ENCODE measurements at places on chromosomes 1 and 21.

DNA sequence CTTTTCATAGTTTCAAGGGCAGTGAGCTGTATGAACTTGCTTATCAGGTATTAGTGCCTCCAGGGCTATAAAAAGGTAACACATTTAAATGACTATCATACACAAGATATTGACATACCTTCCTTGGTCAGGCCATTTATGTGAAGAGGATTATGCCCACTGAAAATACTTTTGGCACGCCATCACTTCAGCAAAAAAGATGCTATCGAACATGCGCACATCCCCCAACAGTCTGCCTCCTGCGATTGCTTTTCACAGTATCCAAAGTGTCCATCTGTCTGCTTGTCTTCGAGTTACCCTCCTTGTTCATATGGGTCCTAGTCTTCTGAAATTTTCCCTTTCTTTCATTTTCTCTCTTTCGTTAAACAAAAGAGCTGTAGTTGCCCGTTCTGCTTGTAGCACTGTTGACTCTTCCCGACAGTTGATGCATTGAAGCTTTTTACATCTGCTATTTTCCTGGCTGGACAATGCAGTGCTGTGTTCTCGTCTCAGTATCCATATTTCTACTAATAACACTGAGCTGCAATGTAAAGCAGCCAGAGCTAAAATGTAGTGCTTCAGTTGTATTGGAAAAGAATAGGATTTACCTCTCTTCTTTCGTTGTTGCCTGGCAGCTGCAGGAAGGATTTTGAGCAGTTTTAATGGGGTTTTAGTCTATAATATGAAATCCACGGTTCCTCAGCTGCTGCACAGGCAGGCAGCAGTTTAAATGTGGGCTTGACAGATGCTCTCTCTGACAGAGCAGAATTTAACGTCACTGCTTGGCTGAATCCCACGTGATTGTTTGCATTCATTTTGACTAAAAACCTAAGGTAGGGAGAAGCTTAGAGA, at the start of gene B3GALT2:
Gene B3GALT2, minus strand, starts transcription at position 713 of the 831 bp plus-strand sequence. CDS start 5,051 bp downstream, outside the sequence.
- peak; percentile 88 for DNase-seq

DNA sequence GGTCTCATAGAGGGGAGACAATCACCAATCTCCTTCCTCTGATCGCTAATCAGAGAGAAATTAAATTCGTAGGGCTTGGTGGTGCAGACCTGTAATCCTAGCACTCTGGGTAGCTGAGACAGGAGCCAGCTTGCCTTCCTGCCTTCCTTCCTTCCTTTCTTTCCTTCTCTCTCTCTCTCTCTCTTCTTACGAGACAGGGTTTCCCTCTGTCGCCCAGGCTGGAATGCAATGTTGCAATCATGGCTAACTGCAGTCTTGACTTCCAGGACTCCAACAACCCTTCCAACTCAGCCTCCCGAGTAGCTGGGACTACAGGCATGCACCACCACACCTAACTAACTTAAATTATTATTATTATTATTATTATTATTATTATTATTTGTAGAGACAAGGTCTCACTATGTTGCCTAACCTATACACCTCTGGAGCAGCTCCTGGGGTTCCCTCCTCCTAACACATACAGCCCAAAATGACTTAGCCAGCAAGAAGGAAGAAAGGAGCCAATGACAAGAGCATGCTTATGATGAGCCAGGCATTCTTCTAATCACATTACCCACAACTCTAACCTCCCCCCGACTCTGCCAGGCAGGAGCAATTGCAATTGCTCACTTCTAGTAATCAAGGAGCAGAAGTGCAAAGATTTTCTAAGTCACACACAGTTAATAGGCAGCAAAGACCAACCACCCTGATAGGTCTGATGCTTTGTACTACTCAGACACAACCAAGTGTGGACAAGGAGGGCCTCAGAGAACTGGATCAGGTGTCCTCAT, 105.4 kb upstream of the F3 start:
- DNase-seq = no peak

- no peak for DNase-seq
Measured at GRCh38 chr1:6969762-6970161, 184.5 kb downstream of the CAMTA1 start.

GRCh38 chr1:167681451-167682098, 40.2 kb upstream of the MPZL1 start:
- peak; percentile 74 for DNase-seq

DNA sequence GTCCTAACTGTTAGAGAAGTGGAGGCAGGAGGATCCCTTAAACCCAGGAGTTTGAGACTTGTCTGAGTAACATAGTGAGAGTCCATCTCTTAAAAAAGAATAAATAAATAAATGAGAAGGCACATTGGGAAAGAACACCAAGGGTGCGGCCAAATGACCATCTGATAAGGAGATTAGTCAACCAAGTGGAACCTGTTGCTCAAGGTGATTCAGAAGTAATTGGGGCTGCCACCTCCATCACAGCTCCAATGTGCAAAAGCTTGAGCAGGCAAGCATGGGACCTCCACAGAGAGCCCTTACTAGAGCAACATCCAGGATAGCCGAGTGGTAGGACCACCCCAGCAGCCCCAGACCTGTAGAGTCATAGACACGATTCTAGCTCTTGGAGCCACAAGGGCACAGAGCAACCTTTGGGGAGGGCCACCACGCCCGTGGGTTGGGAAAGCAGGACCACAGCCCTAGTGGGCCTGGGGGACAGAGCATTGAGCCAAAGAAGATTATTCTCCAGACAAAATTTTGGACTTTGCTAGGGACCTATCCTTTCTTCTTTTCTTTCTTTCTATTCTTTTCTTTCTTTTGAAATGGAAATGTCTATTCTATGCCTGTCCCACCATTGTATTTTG, 40.9 kb downstream of the KCNK1 start:
- DNase-seq = no peak

GRCh38 chr21:36747815-36748383, 49.0 kb downstream of the SIM2 start:
- DNase-seq = no peak

GRCh38 chr1:17139637-17140036, 20.4 kb upstream of the PADI2 start:
- no peak for DNase-seq

DNA sequence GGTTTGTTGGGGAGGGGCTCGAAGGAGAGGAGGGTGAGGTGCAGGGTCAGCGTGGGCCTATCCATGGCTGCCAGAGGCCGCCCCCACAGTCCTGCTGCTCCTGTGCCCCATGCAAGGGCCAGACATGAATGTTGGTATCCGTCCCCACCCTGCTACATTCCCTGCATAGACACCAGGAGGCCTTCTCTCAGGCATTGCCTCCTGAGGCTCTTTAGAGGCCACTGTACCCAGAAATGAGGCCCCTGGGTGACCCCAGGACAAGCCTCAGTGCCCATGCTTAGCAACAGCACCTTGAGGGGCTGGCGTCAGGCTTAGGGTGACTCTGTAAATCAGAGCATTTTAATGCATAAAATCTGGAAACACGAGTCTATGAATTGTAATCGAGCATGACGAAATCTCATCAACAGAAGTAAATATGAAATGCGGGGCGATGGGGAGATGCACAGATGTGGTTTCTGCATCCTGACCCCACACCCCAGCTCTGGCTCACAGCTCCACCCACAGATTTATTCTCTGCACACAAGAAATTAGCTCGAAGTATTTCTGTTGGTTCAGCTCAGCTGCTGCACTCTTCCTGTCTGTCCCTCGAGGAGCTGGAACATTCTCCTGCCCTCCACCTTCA, 124.0 kb upstream of the CSF3R start:
- DNase-seq = no peak

DNA sequence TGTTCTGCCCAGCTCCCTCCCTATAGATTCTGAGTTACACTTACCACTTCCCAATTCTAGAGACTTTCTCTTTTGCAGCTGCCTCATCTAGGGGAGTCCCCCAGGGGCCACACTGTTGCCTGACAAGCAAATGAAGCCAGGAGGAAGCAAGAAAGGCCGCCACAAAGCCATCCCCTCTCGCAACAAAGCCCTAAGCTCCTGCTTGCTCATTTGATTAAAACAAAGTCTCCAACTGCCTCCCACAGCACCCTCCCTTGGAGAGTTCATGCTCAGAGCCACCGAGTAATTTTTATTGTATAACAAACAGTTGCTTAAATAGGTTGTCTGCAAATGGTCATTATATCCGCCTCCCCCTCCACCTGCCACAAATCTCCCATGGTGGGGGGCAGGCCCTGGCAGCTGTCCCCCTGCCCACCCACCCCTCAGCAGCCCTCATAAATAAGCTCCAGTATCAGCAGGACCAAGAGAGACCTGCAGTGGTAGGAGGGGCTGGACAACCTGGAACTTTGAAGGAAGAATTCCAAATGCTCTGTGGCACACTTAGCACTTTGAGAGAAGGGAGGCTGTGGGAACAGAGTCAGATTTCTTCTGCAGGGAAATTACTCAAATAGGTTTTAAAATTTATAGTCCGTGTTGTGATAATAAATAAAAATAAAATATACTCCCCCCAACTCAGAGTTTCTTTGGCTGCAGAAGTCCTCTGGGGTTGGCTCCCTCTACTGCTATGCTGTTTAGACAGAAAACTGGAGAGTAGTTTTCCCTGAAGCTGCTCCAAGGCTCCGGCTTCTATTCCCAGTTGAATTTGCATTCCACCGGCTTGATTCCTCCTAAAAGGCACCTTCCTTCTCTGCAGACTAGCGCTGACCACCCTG, 237.5 kb downstream of the TTLL7 start:
- no peak for DNase-seq

- peak; percentile 39 for DNase-seq
Measured at GRCh38 chr1:89965193-89965768, 29.6 kb upstream of the ZNF326 start.

GRCh38 chr1:205792961-205793673, 17.8 kb upstream of the RAB29 start:
- DNase-seq = no peak

DNA sequence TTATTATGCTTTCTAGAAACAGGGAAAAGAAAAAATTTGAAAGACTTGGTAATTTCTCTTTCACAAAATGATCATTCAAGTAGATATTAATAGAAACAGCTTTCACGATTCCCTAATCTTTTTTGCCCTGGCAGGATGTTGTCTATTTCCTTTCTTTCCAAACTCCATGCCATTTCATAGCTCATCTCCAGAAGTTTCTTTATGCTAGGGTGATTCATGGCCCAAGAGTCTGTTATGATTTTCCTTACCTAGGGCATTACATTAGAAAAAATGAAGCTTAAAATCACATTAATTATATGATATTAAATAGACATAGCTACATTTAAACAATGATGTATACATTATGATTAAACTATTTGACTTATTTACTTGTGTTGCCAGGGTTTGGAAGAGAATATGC, 762.1 kb downstream of the LTN1 start:
- DNase-seq = no peak

- no peak for DNase-seq
Measured at GRCh38 chr1:116824631-116825206, 70.5 kb downstream of the CD2 start.

DNA sequence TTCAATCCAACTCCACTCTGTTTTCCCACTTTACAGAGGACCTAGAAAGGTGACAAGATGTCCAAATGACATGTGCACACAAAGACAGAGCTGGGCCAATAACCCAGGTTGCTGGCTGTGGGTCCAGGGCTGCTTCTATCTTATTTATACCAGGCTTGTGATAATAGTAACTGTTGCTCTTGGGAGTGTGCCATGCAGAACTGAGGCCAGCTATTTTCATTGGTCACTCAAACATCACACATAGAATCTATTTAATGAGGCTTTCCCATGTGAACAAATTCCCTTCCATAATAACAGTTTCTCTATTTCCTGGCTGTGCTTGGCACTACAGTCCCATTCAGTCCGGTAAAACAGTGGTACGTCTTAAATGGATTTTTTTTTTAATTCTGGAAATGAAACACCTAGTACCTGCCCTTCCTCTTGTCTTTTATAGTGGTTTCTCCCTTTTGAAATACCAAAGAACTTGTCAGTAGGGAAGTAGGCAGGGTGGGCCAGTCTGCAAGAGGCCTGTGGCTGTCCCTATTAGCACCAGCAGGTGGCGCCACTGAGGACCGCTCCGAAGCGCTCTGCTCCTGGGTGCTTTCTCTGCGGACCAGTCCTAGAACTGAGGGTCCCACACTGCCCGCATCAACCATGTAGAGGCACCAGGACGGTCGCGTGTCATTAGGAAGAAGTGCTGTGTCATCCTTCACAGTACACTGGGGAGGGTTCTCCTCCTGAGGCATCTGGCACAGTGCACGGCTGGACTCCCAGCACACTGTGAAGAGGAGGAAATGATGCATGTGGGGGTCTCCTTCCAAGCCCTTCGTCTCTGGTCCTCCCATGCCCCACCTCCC, 52.1 kb downstream of the GPR161 start:
- peak; percentile 6 for DNase-seq

DNA sequence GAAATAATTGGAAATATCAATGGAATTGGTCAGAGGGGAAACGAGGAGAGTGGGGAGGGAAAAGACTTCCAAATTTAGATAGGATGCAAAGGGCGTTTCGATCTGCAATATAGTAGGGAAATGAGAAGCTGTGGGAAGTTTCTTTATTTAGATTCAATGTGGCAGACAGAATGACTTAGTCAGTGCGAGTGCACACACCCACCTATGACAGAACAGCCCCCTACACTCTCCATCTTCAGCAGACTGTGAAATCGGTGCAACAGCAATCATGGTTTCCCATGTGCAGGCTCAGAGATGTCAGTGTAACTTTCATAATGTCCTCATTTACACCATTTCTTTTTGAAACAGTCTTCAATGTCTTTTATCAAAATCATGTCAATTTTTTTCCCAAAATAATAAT, 46.0 kb downstream of the DIP2A start:
- DNase-seq = no peak

DNA sequence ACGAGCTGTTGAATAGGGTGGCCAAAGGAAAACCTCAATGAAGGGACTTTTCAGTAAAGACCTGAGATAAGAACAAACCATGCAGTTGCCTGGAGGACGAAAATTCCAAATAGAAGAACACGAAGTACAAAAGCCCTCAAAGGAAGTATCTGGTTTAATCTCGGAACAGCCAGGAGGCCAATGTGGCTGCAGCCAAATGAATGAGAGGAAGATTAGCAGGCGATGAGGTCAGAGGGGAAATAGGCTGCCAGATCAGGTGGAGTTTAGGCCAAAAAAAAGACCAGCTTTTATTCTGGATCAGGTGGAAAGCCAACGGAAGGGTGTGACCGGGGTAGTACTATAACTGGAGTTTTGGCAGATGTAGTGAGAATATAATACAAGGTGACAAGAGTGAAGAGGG, 43.7 kb downstream of the SRSF11 start:
- no peak for DNase-seq

- peak; percentile 55 for DNase-seq
Measured at GRCh38 chr21:45248893-45249381, 38.8 kb downstream of the POFUT2 start.

DNA sequence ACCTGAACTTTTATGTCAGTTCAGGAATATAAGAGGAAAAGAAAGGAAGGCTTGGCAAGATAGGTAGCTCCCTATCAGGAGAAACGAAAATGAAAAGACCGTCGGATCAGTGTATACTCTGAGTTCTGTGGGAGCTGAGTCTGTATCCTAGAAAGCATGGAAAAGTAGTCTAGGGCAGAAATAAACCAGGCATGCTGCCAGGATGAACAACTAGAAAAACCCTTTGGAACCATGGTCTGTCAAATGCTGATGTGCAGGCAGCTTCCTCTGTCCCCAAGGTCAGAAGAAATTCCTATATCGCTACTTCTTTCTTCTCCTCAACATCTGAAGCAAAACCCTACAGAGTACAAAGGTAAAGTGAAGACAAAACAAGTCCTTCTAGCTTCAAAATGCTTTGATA, 268.8 kb downstream of the ST6GALNAC3 start:
- no peak for DNase-seq

DNA sequence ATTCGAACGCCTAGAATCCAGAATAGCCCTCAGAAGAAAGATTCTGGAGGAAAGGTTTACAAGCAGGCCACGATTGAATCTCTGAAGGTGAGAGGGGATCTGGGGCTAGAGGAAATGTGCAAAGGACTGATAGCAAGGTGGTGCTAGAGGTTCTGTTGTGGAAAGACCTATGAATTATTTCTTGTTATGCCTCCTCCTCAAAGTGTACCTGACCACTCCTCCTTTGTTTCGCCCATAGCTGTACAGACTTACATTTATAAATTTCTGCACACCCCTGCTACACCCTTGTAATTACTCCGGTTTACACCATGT, 986 bp downstream of the TCEANC2 start:
- no peak for DNase-seq
